ENCODE measurements at places on chromosomes 2 and 18. TPM values are rescaled to one million over a fixed set of nuclear protein-coding genes. Genes with fewer than 3 reads are reported as not detected.

DYNAP gene
- not detected for total RNA-seq

MYL12A gene
- total RNA-seq: 639 TPM

NFU1 gene
- total RNA-seq: 72.1 TPM

NMUR1 gene
- not detected for total RNA-seq

SLC9A4 gene
- not detected for total RNA-seq

DLGAP1 gene
- total RNA-seq: not detected

GPR148 gene
- not detected for total RNA-seq

PAX3 gene
- total RNA-seq: not detected

MFF gene
- total RNA-seq: 153 TPM

TIMM21 gene
- total RNA-seq: 36.7 TPM

CXCR1 gene
- 0.11 TPM for total RNA-seq

TCF23 gene
- not detected for total RNA-seq

RAB17 gene
- 4.8 TPM for total RNA-seq

RESP18 gene
- total RNA-seq: not detected

SPATA3 gene
- not detected for total RNA-seq

IL36B gene
- total RNA-seq: not detected

NEB gene
- under 0.01 TPM for total RNA-seq

VWA3B gene
- 0.08 TPM for total RNA-seq

SIX3 gene
- not detected for total RNA-seq

CTAGE1 gene
- total RNA-seq: not detected

SERPINB3 gene
- total RNA-seq: 9.4 TPM

All from hair follicular keratinocyte (primary cell).